Common myeloid progenitor, CD34-positive (primary cell): ENCODE measurements at places on chromosomes 4 and X.

GRCh38 chr4:71210823-71211222 is 128.0 kb upstream of the SLC4A4 start:
- DNase-seq, result no peak

- DNase-seq, result no peak
Observed at GRCh38 chr4:120078216-120078615, 11.6 kb upstream of the MAD2L1 start.

DNA sequence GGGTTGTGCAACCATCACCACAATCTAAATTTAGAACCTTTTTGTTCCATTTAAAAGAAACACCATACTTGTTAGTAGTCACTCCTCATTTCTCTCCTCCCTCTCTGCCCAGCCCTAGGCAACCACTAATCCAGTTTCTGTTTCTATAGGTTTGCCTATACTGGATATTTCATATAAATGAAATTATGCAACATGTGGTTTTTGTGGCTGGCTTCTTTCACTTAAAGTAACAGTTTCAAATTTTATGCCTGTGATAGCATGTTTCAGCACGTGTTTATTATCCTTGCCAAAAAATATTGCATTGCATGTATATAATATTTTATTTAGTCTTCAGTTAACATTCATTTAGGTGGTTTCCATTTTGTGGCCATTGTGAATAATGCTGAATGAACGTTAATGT is 437.6 kb downstream of the IL1RAPL1 start:
- DNase-seq, result peak; percentile 33

DNA sequence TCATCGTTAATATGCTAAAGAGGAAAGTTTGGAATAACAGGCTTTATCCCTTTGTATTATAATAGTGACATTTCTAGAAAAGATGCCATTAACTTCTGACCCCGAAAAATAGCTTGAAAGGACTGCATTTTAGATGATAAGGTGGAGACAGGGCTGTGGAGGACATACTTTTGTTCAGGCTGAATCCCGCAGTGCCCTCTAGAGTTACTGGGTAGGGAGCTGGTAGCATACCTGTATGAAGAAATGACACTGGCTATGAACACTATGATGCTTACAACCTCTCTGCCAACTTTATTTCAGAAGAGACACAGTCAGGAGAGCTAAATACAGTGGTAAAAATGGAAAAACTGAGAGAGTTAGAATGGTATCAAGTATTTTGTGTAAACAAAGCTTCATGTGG is 8.1 kb downstream of the IL1RAPL1 start:
- DNase-seq, result no peak

DNA sequence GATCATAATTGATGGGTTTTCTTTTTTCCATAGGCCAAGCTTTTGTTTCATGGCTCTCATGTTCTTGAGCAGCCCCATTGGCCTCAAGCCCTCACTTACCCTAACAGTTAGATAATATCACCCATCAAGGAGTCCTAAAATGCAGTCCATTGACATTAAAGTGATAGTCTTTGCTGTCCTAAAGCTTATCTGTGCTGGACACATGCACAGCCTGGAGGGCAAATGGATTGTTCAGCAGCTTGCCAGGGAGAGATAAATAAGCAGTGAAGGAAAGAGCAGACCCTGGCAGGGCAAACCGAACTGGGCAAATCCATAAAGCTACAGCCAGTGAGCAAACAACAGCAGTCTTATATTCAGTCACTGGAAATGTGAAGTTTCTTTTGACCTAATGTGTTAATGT is 199.6 kb upstream of the MID1 start:
- peak; percentile 5 for DNase-seq

DNA sequence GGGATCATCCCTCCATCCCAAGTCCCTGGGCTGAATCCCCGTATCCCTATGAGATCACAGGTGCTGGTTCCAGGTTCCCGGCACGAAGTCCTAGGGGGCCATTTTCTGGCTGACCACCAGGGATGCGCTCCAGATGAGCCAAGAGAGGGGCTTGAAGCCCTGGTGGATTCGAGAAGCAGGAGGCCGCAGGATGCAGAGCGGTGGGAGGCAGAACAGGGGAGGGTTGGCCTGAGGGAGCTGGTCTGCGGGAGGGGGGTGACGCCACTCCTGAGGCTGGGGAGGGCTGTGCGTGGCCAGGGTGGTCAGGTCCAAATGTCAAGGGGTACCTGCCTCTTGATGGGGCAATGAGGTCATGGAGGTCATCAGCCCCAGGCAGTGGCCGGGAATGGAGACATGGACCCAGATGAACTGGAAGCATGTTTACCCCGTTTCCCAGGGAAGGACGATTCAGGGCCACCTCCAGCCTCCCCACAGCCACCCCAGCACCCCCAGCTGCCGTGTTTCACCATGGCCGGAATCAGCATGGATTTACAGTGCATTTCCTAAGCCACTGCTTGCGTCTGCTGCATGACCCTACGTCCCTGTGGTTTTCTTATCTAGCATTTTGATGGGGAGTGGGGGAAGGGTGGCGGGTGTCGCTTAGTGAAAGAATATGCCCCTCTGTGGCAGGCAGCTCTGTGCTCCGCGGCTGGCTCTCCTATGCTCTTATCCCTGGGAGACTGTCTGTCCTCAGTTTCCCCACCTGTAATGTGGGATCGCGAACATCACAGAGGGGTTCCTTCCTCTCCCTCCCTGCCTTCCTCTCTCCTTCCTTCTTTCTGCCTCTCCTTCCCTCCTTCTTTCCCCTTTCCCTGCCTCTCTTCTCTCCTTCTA is 17.0 kb upstream of the HTRA3 start:
- peak; percentile 73 for DNase-seq

DNA sequence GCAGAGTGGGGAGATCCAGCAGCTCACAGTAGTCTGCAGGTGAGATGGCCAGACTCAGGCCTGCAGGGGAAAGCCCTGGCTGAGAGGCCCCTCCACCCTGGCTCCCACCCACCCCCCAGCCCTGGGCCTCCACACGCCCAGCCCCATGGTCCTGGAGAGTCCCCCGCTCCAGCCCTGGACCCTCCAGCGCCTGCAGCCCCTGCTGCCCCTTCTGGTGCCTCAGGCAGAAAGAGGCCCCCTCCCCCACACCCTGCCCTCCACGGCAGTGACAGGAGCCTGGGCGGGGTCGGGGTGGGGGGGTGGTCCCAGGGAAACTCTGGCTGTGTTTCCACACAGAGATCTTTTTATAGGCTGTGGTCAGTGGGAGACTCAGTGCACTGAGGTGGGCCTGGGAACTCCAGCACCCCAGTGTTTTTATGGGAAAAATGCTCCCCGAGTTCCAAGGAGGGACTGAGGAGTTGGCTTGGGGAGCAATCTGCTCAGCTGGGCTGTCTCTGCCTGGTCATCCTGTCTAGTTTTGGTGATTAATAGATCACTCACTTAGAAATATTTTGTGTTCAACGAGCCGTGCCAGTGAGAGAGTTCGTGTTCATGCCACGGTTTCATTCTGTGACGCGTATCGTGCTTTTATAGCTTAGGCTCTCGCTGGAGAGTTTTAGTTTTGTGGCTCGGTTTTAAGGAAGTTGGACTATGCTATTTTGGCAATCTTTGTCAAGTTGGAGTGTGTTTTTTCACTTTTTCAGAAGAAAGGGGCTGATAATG is 53.1 kb upstream of the HGFAC start:
- DNase-seq, result peak; percentile 89

- DNase-seq, result no peak
Observed at GRCh38 chr4:62881901-62882300, 1527.3 kb downstream of the TECRL start.

DNA sequence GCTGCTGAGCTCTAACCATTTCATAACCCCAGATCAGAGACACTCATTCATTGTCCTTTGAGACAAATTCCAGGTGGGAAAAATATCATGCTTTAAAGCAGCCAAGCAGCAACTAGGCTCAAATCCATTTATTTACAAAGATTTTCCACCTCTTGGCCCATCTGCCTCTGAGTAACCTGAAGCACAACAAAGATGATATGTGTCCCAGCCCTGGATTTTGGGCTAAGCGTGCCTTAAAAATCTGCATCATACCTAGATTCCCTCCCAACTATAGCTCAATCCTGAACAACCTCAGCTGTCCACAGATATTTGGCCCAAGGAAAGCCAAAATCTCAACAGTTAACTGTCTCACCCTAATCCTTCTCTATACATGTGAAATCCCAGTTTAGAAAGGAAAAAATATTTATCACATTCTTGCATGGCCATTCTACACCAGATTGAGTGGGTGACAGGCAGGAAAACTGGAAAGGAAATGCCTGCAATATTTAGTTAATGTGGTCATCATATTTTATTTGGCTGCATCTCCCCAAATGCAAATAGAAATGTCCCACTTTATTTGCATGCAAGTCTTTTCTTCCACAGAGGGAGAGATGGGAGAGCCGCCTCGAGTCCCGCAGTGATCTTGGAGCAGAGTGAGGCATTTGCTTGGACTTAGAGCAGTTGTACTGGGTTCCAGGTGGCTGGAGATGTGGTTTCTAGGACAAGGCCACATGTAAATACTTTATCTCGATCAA is 146.4 kb upstream of the EOLA2 start:
- DNase-seq, result no peak

GRCh38 chrX:150872773-150873336 is 25.6 kb downstream of the CD99L2 start:
- no peak for DNase-seq

DNA sequence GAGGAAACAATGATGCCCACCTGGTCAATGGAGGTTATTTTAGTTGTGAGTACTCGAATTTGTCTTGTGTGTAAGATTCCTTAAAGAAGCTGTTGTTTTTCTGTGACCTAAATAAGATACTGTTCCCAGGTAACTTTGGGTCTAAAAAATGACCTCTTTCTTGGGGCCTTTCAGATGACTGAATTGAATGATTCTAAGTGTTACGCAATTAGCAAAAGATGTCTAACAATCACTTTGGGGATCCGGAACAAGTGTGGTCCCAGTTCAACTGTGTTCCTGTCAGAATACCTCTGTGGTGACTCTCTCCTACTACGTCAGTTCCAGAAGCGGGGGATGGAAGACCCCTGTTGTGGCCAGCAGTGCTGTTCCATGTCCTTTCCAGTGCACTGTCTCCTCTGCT is 99.4 kb downstream of the FRAS1 start:
- DNase-seq, result no peak

DNA sequence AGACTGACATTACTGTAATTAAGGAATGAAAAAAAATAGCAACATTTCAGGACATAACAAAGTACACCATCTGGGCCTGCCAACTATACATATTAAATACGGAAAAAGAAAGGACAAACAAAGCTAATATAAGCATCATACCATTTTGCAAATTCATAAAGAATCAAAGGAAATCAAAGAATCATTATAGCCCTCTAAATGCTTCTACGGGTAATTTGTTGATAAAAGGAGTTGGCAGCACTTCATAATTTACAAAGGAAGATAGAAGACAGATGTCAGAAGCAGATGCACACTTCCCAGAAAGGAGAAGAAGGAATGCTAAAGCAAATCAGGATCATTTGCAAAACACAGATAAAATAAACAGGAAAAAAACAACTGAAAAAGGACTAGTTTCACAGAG is 1757.3 kb downstream of the PCDH7 start:
- DNase-seq, result no peak

GRCh38 chr4:86294883-86295282 is 65.0 kb downstream of the MAPK10 start:
- DNase-seq, result no peak

- peak; percentile 49 for DNase-seq
Observed at GRCh38 chr4:55125087-55125721, at the start of gene KDR. TSS of gene KDR (minus strand) at chr4:55125595. CDS start at chr4:55125293, 302 bp downstream.

DNA sequence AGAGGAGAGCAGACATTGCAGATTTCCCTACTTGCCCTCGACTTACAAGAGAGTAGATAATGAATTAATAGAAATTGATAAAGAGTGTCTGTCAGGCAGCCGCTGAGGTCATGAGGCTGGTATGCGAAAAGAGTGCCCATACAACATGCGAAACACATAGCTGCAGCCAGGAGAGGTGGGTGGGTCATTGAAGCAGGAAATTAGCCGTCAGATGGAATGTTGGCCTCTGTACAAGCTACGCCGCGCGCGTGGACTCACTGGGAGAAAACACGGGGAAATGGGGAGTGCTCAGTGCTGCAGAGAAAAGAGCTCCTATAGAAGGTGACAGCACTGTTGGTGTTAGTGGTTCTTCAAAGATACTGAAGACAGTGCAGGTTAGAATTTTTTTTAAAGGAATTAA is 125.1 kb downstream of the RAPGEF2 start:
- no peak for DNase-seq

GRCh38 chr4:95225849-95226248 is 322.9 kb downstream of the UNC5C start:
- DNase-seq, result no peak

- no peak for DNase-seq
Observed at GRCh38 chr4:143183513-143184216, 1.1 kb upstream of the USP38 start.

DNA sequence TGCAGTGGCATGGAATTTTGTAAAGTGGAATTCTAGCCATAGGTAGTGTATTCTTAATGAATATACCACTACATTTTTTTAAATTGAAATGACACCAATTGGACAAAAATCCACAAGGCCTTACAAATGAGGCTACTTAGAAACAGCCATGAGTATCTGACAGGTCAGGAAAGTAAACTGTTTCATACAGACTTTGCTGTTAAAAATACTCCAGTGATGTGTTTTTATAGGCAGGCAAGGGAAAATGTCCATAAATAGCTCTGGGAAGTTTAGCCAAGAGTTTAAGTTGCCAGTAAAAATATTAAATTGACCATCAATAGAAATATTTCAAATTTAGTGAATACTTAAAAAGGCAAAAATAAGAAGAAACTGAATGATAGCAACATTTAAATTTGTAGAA is 41.8 kb upstream of the PDLIM5 start:
- no peak for DNase-seq

DNA sequence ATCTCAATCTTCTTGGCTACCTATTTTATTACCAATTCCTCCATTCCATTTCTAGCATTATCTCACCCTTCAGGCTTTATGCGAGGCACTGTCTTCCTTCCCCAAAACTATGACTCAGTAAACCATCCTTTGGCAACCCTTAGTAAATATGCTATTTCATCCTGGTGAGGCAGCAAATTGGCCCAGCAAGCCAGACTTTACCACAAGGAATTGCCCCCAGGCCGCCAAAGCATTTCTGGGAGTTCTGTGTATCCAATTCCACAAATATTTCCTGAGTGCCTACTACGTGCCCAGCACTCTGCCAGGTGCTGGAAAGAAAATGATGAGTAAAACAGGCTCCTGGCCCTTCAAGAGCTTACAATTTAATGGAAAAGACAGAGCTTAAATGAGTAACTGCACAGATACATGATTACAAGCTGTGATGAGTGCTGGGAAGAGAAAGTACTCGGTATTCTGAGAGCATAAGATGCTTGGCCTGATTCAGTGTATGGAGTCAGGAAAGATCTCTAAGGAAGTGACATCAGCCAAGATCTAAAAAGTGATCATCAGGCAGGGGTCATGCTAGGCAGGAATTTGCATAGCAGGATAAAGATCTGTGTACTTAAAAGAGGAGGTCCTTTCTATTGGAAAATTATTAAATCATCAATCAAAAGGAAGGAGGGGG is 193.8 kb downstream of the ADAMTS3 start:
- DNase-seq, result peak; percentile 75

DNA sequence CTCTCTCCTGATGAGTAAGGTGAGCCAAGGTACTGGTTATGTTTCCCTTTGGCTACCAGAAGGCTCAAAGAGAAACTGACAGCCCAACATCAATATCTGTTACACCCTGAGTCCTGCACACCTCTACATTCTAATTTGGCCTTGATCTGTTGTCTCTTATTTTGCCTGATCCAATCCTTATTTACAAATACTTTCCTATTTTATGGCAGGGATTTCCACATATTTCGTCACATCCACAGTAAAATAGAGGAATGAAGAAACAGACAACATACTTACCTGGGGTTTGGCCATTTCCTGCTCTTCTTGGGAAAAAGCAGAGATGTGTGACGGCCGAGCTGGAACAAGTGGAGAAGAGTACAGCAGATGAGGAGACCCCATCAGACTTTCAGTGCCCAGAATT is 1.5 kb downstream of the ZNF182 start:
- DNase-seq, result no peak
